Esophagus muscularis mucosa (tissue), 4 donors: ENCODE measurements at places on chromosomes 16 and 17. TPM values are rescaled to one million over a fixed set of nuclear protein-coding genes. Genes with fewer than 3 reads are reported as not detected.
A peak's percentile ranks its signal among the peaks of the same experiment; 100 is the strongest.

DNA sequence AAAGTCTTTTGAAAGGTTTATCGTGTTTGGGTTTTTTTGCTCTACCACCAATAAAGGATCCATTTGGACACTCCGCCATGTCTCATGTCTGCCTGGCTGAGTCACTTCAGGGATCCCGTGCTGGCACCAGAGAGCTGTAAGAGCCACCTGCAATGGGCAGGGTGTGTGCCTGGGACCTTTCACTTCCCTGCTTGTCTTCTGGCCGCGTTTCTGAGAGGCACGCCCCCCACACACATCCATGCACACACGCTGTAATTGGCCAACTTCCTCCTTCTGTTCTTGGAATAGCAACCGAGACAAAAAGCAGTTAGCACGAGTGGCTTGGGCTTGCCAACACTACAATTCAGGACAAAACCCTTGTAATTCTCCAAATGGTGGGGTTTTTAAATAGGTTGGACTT, 9.8 kb upstream of the SOST start:
- H3K4me3 ChIP-seq, result no peak overlapping the region
- H3K27ac ChIP-seq, result peak overlapping the region; percentile 33
- DNase-seq, result no peak
- no peaks in the 10 kb centered on the region for H3K27me3 ChIP-seq
- H3K36me3 ChIP-seq, result peaks cover 72% of the 10 kb centered on the region

GRCh38 chr17:28381141-28381825, 9.8 kb downstream of the SARM1 start:
- H3K36me3 ChIP-seq, result peaks cover 23% of the 10 kb centered on the region
- DNase-seq, result no peak
- H3K27ac ChIP-seq, result no peak overlapping the region
- H3K4me3 ChIP-seq, result no peak overlapping the region

GRCh38 chr17:16287563-16288027, 65.7 kb downstream of the CENPV start:
- no peak for DNase-seq
- no peaks in the 10 kb centered on the region for H3K36me3 ChIP-seq
- peak overlapping the region; percentile 84 for H3K27ac ChIP-seq

DNA sequence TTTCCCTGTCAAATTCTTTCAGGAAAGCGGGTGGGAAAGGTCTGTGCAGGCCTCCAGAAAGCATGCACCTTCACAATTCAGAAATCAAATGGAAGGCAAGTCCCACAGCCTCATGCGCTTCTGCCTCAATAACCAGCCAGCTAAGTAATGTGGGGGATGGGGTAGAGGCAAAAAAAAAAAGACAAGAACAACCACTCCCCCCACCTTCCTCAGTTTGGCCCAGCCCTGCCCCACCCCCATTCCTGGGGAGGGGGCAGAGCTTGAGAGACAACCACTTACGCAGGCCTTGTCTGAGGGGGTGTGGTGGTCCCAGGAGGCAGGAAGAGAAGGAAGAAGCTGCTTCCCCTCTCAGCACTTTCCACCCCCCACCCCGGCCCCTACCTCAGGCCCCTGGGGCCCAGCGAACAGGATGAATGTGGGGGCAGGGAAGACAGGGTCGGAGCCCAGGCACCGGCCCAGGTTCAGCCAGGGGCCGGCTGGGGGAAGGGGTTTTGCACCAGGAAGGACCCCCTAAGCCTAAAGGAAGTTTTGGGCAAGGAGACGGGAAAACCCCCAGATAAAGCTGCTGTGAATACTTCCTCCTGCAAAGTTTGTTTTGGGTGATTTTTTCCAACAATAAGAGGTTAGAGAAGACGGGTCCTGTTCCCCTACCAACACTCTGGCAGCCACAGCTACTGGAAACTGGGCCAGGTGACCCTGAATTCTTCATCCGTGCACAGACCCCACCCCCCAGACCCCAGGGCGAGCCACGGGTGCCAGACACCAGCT, 1.2 kb downstream of the JUP start:
- no peak for DNase-seq
- H3K27me3 ChIP-seq, result peaks cover 12% of the 10 kb centered on the region
- peaks cover 50% of the 10 kb centered on the region for H3K4me1 ChIP-seq
- H3K36me3 ChIP-seq, result no peaks in the 10 kb centered on the region
- peak overlapping the region; percentile 60 for H3K27ac ChIP-seq

DNA sequence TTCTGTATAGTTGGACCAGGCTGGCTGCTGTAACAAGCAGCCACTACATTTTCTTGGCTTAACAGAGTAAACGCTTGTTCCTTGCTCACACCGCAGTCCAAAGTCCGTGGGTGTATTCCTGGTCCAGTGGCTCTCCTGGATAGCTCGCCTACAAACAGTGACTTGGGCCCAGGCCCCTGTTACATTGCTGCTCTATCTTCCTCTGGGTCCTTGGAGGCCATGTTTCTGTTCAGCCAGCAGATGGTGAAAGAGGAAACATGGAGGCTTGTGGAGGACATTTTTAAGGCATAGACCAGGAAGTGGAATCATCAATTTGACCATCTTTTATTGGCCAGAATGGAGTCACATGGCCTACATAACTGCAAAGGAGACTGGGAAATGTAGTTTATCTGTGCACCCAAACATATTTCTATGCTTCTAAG, 55.1 kb downstream of the ATP2C2 start:
- H3K4me1 ChIP-seq, result no peaks in the 10 kb centered on the region
- no peaks in the 10 kb centered on the region for H3K27me3 ChIP-seq
- H3K36me3 ChIP-seq, result no peaks in the 10 kb centered on the region
- no peak overlapping the region for H3K4me3 ChIP-seq
- H3K27ac ChIP-seq, result no peak overlapping the region
- no peak for DNase-seq

- peaks cover 30% of the 10 kb centered on the region for H3K36me3 ChIP-seq
- no peak for DNase-seq
- H3K4me1 ChIP-seq, result no peaks in the 10 kb centered on the region
- H3K4me3 ChIP-seq, result no peak overlapping the region
- H3K27ac ChIP-seq, result no peak overlapping the region
Measured at GRCh38 chr17:16171613-16172012, 43.7 kb downstream of the NCOR1 start.

DNA sequence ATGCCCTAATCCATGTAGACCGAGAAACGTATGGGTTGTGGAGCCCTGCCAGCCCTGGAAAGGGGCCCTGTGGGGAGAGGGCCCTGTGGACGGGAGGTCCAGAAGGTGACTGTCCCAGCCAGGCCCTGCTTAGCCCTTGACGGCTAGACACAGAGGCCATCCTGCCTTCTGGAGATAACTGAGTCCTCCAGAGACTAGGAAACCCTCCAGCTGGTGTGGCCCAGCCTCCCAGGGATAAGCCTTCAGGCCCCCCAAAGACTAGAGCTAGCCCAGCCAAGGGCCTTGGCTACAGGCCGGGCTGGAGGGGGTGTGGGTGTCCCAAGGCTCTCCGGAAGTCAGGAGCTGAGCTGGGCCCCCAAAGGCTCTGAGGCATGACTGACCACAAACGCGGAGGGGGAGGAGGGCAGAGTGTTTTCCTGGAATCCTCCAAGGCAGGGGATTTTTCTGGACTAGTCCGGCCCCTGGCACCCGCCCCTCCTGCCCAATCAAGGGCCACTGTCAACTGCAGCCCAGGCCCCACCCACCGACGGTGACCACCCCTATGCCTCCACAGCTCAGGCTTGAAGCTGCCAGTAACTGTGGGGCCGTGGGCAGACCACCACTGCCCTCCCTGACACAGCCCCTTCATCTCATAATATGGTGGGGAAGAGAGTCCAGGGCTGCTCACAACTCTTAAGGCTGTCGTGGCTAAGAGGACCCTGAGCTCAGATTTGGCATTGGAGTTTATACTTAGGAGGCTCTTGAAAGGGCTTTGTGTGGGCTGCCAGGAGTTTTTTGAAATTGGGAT, 885 bp upstream of the VASN start:
- H3K4me1 ChIP-seq, result peaks cover 61% of the 10 kb centered on the region
- DNase-seq, result no peak
- peaks cover 5% of the 10 kb centered on the region for H3K36me3 ChIP-seq
- peak overlapping the region; percentile 86 for H3K27ac ChIP-seq
- no peaks in the 10 kb centered on the region for H3K27me3 ChIP-seq

DNA sequence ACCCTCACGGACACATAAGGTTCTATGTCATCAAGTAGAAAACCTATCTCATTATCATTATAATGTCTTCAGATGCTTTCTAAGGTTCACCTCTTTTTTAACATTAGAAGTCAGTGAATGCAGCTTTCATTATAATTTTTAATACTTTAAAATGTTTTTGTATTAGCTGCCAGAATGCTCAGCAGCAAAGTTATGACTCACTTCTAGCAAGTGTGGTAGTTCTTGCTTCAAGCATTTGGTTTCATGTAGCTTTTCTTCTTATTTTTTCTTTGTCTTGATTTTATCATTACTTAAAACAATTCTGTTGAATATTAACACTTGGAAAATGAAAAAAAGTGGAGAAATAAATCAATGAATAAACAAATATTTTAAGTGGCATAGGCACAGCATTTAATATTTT, 23.4 kb downstream of the LPCAT2 start:
- DNase-seq, result no peak
- no peaks in the 10 kb centered on the region for H3K36me3 ChIP-seq
- no peaks in the 10 kb centered on the region for H3K4me1 ChIP-seq
- no peaks in the 10 kb centered on the region for H3K27me3 ChIP-seq

- H3K27me3 ChIP-seq, result no peaks in the 10 kb centered on the region
- DNase-seq, result no peak
- H3K4me1 ChIP-seq, result peaks cover 11% of the 10 kb centered on the region
- H3K36me3 ChIP-seq, result no peaks in the 10 kb centered on the region
- no peak overlapping the region for H3K4me3 ChIP-seq
Measured at GRCh38 chr16:3959148-3959547, 78.6 kb upstream of the CREBBP start.

DNA sequence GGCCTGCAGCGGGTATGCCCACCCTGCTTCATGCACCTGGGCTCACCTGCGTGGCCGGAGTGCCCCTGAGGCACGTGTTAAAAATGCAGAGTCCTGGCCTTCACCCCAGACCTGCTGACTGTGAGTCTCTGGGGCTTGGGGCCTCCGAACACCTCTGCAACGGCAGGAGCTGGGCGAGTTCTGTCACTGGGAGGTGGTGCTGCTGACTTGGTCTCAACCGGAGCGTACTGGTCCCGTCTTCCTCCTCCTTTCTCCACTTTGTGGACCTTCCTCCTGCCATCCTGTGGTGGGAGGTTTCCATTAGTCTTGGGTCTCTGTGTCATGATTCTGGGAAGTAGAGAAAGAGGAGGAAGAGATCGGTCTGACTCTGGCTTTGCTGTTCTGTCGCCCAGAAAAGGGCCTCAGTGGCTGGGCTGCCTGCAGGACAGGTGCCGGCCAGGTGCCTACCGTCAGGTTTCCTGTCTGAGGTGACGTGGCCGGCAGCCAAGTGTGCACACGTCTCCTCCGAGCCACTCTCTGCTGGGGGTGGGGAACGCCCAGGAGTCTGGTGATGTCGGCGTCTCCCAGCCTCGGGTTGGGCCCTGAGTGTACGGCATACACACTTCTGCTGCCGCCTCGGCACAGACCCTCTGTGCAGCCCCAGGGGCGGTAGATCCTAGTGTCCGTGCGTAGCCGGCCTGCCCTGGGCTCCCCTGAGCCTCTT, 6.9 kb downstream of the TSC2 start:
- H3K36me3 ChIP-seq, result peaks cover 89% of the 10 kb centered on the region
- no peak overlapping the region for H3K4me3 ChIP-seq
- no peaks in the 10 kb centered on the region for H3K27me3 ChIP-seq
- DNase-seq, result no peak
- H3K4me1 ChIP-seq, result no peaks in the 10 kb centered on the region

DNA sequence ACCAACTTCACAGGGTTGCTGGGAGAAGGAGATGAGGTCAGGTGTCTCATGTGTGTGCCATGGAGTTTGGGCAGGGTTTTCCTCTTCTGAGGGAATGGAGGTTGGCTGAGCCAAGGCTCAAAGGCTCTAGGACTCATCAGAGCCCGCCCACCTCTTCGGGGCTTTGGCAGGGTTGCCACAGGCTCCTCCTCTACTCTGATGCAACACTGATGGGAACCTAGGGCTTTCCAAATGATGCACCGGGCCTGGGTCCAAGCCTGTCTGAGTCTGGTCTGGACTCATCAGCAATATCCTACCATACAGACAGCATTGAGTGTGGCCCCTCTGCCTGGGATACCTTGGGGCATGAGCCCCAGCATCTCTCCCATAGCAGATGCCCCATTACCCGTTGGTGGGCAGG, 59.5 kb upstream of the LHX1 start:
- H3K27me3 ChIP-seq, result no peaks in the 10 kb centered on the region
- no peak for DNase-seq
- no peak overlapping the region for H3K4me3 ChIP-seq
- no peaks in the 10 kb centered on the region for H3K36me3 ChIP-seq

DNA sequence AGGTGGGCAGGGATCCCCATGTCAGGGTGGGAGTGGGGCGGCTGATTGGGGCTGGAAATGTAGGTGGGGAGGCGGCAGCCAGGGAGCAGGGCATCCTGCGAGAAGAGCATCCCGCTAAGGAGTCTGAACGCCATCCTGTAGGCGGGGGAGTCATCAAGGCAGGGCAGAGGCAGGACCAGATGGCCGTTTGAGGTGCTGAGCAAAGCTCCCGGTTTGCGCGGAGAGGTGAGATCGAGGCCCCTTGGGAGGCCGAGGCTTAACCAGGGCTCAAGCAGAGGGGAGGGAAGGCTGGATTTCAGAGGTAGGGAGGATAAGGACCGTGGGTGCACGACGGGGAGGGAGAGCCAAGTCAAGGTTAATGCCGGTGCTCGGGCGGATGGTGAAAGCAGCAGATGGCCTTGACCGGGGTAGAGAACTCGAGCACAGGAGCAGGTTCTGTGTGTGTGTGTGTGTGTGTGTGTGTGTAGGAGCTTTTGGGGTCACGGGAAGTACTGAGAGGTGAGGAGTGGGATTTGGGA, 472 bp upstream of the NME2 start:
- H3K27ac ChIP-seq, result peak overlapping the region; percentile 94
- H3K4me3 ChIP-seq, result peak overlapping the region; percentile 78
- DNase-seq, result no peak

DNA sequence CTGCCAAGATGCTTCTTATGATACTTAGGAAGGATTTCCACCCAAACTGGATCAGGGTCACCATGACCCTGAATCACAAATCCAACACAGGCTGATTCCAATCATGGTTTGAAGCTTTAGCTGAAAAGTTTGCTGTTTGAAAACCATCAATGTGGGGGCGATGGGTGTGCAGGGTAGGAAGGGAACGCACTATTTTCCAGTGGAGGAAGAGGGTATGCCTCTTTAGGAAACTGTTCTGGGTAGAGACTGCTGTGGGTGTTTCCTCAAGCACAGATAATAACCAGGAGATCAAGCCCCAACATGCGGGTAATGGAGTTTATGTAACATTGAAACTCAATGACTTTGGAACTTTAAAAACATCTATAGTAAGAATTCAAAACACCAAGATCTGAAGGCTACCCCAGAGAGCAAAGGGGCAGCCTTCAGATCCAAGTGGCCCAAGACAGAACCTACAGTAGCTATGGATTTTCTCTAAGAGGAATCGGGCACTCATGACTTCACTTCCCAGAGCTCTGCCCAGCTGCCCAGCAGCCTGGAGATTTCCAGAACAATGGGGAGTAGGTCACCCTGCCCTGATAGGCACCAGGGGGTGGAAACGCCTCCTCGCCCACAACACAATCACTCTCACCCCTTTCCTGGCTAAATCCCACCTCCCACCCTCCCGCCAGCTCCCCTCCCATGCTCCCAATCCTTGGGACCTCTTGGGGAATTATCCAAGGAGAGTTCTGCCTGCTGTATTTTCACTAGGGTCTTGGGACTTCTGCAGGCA, 22.8 kb downstream of the TRIM25 start:
- H3K4me3 ChIP-seq, result no peak overlapping the region
- H3K27ac ChIP-seq, result no peak overlapping the region
- no peaks in the 10 kb centered on the region for H3K4me1 ChIP-seq
- peaks cover 54% of the 10 kb centered on the region for H3K36me3 ChIP-seq
- H3K27me3 ChIP-seq, result no peaks in the 10 kb centered on the region

Gene NPIPB13
- 4.1 TPM for total RNA-seq

Gene FMNL1
- 19.6 TPM for total RNA-seq

Gene AANAT
- not detected for total RNA-seq

Gene MGAT5B
- total RNA-seq, result 0.40 TPM

Gene MLKL
- total RNA-seq, result 8.2 TPM

Gene RPL27
- total RNA-seq, result 1,564 TPM

Gene DRC3
- 0.99 TPM for total RNA-seq

Gene POLR3K
- total RNA-seq, result 3.6 TPM

Gene SAMD14
- 1.7 TPM for total RNA-seq

Gene DBNDD1
- 2.1 TPM for total RNA-seq
